Renal cortical epithelial cell (primary cell): ENCODE measurements at places on chromosomes 1 and 21. TPM values are rescaled to one million over a fixed set of nuclear protein-coding genes. Genes with fewer than 3 reads are reported as not detected.

Gene RNU1-2
- under 0.01 TPM in 2 replicates for total RNA-seq

GRCh38 chr1:119943216-119943615, 46.9 kb upstream of the ADAM30 start:
- no peak for DNase-seq

Gene SPRR5
- total RNA-seq, result not detected in 2 replicates

DNA sequence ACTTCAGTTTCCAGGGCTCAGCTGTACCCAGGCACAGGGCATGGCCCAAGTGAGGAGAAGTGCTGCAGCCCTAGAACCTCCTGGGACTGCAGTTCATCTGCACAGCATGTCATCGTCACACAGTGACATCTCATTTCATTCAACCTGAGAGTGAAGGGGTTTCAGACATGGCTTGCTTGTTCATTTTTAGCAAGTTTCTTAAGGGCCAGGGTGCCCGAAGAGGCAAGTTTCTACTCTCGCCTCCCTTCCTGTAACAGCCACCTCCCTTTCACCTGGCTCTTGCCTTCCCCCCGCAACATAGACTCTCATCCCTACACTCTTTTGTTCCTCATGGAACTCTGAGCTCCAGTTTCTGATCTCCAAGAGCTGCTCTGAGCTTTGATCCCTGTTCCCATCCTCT, 108.1 kb downstream of the C1orf21 start:
- DNase-seq, result no peak

DNA sequence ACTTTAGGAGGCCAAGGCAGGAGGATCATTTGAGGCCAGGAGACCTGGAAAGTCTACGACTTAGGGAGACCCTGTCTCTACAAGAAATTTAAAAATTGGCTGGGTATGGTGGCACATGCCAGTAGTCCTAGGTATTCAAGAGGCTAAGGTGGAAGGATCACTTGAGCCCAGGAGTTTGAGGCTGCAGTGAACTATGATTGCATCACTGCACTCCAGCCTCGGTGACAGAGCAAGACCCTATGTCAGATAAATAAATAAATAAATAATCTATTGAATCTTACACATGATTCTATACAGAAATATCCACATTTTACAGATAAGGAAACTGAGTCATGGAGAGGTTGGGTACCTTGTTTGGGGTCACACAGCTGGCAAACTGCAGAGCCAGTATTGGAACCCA, 89.1 kb downstream of the MAN1C1 start:
- DNase-seq, result no peak

- DNase-seq, result peak; percentile 79
Observed at GRCh38 chr1:161816201-161816600, 50.1 kb downstream of the ATF6 start.

Gene OR6K3
- not detected in 2 replicates for total RNA-seq

Gene PGLYRP3
- not detected in 2 replicates for total RNA-seq

Gene CDA
- 4.6 and 13.0 TPM in 2 replicates for total RNA-seq

DNA sequence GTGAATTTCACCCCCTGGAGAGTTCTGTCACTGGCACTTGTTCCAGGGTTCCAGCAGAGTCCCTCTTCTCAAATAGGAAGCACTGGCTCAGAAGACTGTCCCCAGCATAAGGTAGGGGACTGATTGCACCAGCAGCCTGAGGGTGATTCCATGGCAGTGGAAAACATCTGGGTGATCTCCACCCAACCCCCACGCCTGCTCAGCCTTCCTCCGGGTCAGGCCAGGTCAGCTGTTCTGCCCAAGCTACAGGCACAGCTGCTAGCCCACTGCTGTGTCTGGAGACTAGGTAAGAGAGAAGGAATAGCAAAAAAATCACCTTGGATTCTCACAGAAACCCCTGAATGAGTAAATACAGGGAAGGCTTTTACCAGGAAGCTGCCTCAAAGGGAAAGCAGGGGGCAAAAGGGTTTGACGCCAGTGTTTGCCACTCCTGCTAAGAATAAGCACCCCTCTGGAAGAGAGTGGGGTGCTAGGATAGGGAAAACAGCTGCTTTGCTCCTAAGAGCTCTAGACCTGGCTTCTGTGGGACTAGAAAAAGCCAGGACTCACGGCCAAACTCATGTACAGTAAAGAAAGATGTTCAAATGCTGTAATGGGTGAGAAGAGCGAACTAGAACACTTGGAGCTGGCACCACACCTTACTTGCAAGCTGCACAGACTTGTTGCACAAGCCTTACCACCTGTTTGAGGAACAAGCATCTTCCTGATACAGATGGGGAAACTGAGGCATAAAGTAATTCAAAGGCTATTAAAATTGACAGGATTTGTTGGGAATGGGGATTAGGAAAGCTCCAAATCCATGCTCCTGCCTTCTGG, 1.0 kb upstream of the DENND2D start:
- DNase-seq, result no peak
